Astrocyte (in vitro differentiated cells and primary cell): ENCODE measurements at places on chromosomes 4 and X. TPM values are rescaled to one million over a fixed set of nuclear protein-coding genes. Genes with fewer than 3 reads are reported as not detected.

Gene CT45A5
- not detected in 2 replicates for total RNA-seq

Gene F8A3
- total RNA-seq: not detected in 2 replicates

Gene NEUROG2
- not detected in 2 replicates for total RNA-seq

DNA sequence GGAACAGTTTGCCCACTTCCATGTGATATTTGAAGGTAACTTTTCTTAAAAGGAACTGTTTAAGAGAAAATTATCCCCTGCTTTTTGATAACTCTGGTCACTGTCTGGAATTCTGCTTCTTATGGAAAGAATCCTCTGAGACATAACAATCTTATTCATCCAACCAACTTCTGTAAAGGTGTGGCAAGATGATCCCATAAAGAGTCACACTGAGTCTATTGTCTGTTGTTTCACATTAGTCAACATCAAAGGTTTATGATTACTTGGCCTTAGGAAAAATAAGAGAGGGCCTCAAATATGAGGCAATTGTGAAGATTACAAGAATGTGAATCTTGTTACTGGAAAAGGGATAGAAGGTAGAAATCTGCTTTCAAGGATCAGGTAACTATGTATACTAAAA, 88.0 kb upstream of the MAGEB18 start:
- DNase-seq: no peak

GRCh38 chr4:105509714-105510113, 35.9 kb upstream of the PPA2 start:
- no peak for DNase-seq

DNA sequence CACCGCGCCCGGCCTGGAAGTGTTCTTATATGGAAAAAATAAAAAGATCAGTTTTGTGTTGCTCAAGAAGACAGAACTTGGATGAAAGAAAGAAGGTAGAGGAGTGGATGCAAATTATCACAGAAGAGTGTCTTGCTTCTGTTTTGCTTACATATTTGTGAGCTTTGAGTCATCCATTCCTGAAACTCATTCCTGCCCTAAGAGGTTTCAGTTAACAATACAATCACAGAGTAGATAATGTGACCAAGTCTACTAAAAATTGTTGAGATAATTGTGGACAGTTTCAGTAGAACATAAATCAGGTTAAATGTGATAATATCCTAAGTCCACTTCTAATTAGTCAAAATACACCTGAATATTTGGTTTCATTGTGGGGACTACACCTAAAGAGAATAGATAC, 26.4 kb upstream of the LRCH2 start:
- peak; percentile 36 for DNase-seq

Gene SHOX
- not detected in 2 replicates for total RNA-seq

Gene APOOL
- 15.9 and 18.2 TPM in 2 replicates for total RNA-seq

GRCh38 chrX:38718311-38718710, 82.9 kb upstream of the MID1IP1 start:
- DNase-seq: no peak

DNA sequence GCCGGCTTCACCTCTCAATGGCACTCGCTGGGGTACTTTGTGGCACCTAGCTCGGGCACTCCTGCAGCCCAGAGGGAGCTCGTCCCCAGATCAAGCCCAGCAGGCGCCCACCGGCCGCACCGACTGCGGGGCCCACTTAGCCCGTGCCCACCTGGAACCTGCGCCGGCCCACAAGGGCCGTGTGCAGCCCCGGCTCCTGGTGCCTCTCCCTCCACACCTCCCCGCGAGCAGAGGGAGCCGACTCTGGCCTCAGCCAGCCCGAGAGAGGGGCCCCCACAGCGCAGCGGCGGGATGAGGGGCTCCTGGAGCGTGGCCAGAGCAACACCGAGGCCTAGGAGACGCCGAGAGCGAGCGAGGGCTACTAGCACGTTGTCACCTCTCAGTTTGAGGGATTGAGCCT, 82.1 kb upstream of the SHISA3 start:
- no peak for DNase-seq

DNA sequence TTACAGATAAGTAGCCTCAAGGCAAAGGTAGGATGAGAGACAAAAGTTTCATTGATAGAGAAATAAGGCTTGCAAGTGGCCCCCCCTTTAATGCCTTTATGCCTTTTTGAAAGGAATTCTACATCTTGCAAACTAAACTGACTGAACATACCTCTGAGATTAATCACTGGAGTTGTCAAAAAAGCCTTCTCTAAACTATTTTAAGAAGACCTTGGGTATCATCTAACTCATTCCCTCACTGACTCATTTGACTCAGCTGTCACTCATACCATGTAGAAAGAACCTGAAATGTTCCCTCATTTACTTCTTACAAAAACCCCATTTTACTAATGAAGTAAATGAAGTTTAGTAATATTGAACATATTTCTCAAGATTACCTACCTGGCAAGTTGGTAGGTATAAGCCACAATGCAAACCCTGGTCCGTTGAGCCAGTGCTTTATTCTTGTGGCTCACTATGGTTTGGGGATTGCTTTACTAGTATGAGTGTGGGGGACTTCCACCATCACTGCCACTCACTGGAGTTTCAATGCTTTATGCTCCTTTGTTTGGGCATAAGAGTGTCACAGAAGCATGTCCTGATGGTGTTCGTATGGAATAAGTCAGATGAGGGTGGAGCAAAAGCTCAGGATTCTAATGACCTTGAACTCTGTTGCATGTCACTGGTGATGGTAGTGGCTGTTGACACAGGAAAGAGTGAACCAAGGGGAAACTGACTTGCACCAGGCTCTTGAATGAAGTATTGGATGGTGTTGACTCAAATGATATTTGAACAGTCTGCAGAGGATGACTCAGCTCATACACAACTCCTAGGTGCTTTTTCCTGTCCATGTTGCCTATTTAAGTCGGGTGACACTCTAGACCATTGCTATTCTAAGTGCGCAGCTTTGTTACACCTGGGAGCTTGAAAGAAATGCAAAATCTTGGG, 305.5 kb upstream of the EMCN start:
- peak; percentile 68 for DNase-seq

DNA sequence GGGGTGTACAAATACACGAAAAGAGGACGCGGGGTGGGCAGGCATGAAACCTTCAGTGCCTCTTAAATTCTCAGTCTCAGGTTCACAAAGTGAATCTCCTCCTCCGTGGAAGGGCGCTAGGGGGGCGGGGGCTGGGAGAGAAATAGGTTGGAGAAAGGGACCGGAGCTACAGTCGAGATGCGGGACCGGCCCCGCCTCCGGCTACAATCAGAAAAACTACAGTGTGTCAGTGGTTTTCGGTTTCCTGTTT, 3.4 kb downstream of the MAML3 start:
- DNase-seq: no peak

Gene PABPC5
- 2.4 and 2.5 TPM in 2 replicates for total RNA-seq

Gene TMEM156
- total RNA-seq: 0.59 and 1.1 TPM in 2 replicates

Gene IL1RAPL2
- 0.16 and 0.22 TPM in 2 replicates for total RNA-seq

GRCh38 chrX:71154196-71154595, 9.6 kb downstream of the NLGN3 start:
- DNase-seq: no peak

DNA sequence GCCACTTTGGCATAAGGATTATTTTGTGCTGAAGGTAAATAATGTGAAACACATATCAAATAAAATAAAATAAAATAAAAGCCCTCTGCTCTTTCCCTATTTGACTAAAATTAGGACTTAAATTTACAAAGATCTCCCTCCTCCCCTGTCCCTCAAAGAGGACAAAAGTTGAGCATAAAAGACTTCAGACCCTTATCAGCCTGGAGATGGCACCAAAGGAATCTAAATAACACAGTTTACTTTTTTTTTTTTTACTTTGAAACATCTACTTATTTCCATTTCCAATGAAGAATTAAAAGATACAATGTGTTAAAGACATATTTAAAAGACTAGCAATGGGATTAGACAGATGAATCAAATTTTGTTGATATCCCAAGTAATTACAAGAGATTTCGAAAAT, 89.7 kb downstream of the EPHA5 start:
- peak; percentile 7 for DNase-seq

DNA sequence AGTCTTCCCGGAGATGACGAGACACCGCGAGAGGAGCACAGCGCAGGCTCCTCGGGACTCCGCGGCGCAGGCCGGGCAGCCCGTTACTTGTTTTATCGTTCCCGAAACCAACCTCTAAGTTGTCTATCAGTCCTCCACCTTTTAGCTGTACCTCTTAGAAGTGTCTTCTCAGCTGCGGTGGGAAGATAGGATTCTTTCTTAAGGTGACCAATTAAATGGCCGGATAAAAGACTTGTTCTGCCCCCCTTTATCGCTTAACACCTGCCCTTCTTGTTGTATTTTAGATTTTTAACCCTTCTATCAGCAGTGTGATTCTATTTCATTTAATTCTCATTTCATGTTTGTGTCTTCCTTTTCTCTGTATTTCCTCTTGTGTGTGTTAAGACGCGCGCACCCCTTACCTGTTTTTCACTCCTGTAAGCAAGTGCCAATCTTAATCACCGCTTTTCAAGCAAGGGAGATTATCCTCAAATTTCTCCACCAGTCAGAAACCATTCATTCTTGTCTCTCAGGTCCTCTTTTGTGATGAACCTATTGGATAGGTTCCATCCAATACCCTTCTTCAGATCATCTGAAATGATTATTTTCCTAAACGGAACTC, at the start of gene SLC9B2:
SLC9B2 (minus strand) TSS at position 15 of the 601 bp plus-strand sequence. CDS start 9,211 bp downstream, outside the sequence.
- no peak for DNase-seq

- DNase-seq: peak; percentile 2
Observed at GRCh38 chrX:6968231-6968630, 179.3 kb upstream of the STS start.

GRCh38 chrX:119025900-119026299, 46.9 kb upstream of the CT47C1 start:
- no peak for DNase-seq

Gene TDO2
- 0.24 TPM in 1 of 2 replicates, not detected in the other for total RNA-seq

- peak; percentile 30 for DNase-seq
Observed at GRCh38 chr4:17623451-17624001, 9.1 kb downstream of the MED28 start.

Gene VCX2
- total RNA-seq: not detected in 2 replicates

GRCh38 chr4:107843391-107843790, 18.7 kb downstream of the SGMS2 start:
- no peak for DNase-seq

- DNase-seq: no peak
Observed at GRCh38 chr4:183107891-183108459, 8.9 kb downstream of the WWC2 start.

DNA sequence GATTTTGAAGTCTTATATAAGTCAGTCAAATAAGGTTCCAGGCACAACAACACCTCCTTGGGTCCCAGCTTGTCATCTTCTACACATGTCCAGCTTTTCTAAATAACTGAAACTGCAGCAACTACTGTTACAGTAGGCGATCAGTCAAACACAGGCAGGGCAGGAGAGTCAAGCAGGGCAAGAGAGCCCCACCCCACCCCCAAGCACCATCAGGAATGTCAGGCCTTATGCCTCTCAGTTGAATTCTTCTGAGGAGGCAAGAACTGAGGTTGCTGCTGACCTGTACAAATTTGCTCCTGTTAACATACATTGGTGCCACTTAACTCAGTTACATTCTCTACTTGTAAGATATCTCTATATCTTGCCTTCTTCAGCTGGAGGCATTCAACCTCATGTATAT, 608.8 kb upstream of the PCDH10 start:
- DNase-seq: no peak

- no peak for DNase-seq
Observed at GRCh38 chr4:20901851-20902250, 201.6 kb downstream of the PACRGL start.

DNA sequence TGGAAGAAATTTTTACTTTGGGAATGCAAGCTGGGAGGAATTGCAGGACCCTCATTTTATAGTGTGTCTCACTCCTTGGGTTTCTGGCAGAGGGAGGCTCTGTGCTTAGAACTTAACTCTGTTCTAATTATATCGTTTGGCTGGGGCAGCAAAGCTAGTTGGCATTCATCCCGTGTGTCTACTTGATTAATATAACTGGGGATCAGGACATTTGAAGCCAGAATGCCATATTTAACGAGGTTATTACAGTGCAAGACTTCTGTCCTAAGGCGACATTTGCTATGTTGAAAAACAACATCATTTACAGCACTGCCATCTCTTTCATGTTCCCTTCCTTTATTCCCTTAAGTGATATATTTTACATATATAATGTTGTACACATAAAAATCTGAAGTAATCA, 179.1 kb upstream of the TBC1D9 start:
- peak; percentile 61 for DNase-seq

Gene TLR8
- not detected in 2 replicates for total RNA-seq

Gene PIR
- 5.0 and 5.5 TPM in 2 replicates for total RNA-seq

GRCh38 chr4:128782076-128782715, 27.3 kb upstream of the JADE1 start:
- DNase-seq: peak; percentile 51

GRCh38 chr4:93267747-93268146, 560.8 kb upstream of the ATOH1 start:
- no peak for DNase-seq

DNA sequence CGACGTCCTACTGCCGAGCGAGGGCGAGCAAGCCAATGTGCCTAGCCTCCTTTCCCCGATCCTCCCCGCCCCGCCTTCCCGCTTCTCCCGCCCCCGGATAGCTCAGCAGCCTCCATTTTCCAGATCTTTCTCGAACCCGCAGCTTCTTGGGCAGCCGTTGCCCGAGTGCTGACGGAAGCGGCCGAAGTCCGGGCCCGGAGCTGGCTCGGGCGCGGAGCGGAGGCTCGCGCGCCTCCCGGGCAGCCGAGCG, 172 bp upstream of the HSPA4L start:
- DNase-seq: peak; percentile 62

GRCh38 chr4:116073051-116073450, 959.6 kb upstream of the NDST4 start:
- no peak for DNase-seq

Gene CNKSR2
- 2.2 and 4.1 TPM in 2 replicates for total RNA-seq

DNA sequence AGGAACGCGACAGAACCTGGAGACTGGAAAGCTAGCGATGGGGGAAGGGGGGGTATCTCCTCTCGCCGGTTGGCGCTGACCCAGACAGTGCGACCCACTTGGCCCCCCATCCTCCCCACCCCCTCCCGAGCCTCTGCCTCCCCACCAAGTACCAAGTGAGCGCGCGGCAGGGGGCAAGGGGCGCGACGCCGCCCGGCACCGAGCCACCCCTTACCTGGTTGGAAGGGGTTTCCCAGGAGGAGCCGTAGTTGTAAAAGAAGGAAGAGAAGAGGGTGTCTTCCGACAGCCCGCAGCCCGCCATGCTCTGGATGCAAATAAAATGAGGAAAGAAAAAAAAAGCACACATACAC, 112.2 kb downstream of the DHX15 start:
- DNase-seq: no peak
